Muscle of back (tissue), 13 donors: ENCODE measurements at places on chromosomes 3 and 15. TPM values are rescaled to one million over a fixed set of nuclear protein-coding genes. Genes with fewer than 3 reads are reported as not detected.

- peak; percentile 27 for DNase-seq
Measured at GRCh38 chr15:40985541-40986330, 32.5 kb downstream of the CHAC1 start.

GRCh38 chr15:89171136-89172072 is 50.0 kb downstream of the RLBP1 start:
- peak; percentile 52 for DNase-seq

DNA sequence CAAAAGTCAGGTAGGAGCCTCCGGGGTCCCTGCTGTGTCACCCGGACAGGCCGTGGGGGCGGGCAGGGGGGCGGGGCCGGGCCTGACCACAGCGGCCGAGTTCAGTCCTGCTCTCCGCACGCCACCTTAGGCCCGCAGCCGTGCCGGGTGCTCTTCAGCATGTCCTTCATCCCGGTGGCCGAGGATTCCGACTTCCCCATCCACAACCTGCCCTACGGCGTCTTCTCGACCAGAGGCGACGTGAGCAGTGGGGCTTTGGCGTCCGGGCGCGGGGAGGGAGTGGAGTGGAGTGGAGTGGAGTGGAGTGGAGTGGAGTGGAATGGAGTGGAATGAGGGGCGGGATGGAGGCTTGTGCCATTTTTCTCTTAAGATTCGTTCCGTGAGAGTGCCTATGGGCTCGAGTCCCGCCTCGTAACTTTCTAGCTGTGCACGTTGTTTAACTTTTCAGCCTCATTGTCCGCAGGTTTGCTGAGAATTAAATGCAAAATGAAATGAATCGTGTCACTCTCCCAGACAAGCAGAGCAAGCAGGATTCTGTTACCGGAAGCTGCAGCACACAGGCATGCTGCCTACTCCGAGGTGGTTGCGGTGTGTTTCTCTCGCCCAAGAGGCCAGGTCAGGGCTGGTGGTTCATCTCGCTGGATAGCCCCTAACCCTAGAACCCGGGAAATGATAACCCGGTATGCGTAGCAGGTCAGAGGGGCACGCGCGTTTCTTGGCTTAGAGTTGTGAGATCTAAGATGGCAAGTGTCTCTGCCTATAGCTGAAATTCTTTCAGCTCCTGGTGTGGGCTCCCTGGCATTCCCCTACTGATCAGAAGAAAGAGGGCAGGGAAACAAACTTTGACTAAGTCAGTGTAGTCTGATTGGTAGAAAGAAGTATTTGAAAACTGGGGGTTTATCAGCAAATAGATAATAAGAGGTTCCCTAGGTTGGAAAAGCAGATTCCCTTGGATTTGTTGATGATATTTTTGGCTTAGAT is at the start of gene FAH:
Gene FAH, plus strand, starts transcription at position 104 of the 981 bp plus-strand sequence. Its CDS starts 56 bp downstream, at position 160.
- DNase-seq: peak; percentile 19

- DNase-seq: no peak
Measured at GRCh38 chr3:34583451-34583850, 785.0 kb downstream of the PDCD6IP start.

- no peak for DNase-seq
Measured at GRCh38 chr3:45776611-45777010, 19.7 kb downstream of the SLC6A20 start.

GRCh38 chr3:79047581-79047980 is 720.2 kb downstream of the ROBO1 start:
- no peak for DNase-seq

DNA sequence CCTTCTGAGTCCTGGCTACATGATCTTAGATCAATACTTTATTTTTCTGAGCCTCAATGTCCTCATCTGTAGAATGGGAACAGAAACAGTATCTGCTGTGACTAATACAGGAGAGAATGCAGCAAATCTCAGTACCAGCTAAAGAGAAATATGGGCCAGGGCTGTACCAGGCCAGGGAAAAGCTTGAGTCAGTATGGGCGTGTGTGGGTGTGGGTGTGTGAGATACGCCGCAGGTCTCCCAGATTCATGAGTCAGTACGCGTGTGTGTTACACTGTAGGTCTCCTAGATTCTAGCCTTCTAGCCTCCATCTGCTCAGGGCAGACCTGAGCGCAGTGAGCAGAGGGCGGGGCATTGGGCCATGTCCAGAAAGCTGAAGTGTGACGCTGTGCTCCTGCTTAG is 15.2 kb downstream of the GNAI2 start:
- no peak for DNase-seq

DNA sequence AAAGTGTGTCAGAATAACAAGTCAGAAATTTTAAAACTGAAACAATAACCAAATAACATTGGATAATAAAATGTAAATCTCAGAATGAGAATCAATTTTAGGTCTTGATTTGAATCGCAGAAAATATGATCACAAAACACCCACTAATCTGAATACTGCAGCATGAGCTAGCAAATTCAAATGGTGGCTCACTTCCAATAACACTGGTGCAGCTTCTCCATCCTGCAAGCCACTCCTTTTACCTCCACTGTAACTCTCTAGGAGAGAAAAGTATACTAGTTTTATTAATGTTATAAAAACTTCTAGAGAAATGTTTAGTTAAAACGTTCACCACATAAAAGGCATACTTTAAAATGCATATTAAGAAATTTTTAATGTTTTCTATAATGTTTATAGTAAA is 30.4 kb downstream of the UBE3A start:
- DNase-seq: no peak

DNA sequence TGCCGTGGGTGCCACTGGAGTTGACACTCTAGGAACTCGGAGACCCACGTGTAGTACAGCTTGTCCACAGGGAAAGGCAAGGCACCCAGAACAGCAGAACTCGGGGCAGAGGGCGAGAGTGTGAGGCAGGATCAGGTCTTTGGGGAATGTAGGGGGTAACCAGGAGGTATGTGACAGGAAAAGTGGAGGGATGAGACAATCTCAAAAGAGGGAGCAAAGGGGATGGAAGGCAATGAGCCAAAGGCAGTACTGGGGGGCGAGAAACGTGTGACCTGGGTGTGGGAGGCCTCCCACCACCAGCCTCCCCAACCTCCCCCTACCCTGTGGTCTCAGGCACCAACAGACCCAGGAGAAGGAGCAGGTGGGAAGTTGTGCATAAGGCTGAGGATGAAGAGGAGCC is 48.9 kb downstream of the UMPS start:
- DNase-seq: no peak

DNA sequence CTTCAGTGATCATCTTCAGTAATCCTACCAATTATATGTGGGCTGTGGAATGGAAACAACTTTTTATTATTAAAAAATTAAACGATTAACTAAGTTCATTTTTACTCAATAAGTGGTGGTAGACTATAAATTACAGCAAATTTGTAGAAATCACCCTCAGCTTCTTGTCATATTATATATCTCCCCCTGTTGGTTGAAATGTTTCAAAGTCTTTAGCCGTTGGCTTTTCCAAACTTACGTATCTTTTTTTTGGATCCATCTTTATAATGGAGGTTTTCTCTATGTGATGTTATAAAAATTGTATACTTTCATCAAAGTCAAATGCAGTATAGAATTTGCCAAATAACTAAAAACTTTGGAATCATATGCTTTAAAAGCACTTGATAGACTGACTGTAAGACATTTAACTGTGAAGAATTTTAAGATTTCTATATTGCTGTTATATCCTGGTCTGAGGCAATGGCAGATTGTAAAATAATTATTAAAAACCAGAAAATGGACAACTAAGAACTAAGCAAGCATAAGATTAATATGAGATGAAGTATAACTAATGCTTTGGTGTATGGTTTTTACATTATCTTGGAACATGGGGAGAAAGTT is 44.7 kb downstream of the ATP11B start:
- DNase-seq: peak; percentile 3

DNA sequence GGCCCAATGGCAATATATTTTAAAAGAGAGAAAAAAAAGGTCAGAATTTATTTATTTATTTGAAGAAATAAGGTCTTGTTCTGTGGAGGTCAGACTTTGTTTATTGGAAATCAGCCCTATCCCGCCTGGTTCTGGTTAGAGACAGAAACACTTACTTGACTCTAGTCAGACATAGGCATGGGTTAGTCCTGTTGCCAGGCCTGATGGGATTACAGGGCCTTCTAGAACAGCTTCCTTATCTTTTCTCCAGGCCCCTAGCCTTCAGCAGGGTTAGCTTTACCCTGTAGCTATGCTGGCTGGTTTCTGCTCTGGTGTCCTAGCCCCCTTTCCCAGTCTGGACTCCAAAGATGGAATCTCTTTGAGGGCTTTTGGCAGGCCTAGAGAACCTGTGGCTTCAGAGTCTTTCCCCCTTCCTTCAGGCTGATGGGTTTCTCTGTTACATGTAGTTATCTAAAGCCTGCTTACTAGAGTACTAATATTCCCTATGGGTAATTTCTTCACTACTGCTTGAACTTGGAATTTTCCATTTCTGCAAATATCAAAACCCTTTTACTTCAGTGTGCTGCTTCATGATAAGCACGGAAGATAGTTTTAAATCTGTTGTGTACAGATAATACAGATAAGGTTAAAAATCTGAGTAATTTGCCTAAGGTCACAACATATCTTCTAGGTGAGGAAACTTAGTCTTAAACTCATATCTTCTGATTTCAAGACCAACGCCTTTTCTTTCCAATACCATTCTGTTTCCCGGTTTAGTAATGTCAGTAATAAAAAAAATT is 10.6 kb downstream of the IREB2 start:
- no peak for DNase-seq

DNA sequence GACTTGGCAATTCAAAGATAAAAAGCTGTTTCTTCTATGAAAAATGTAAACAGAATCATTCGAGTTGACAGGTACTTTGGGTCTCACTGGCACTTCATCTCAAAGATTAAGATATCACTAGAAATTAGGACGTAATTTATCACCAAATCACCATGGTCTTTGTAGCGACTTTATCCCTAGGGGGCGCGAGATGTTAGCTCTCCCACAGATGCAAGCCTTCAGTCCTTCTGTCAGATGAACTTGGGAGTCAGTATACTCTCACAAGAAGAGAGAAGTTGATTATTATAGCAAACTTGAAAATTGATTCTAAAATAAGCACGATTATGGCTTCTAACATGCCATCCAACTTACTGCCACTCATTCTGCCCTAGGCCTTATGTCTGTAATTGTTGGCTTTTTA is 150.3 kb downstream of the ALCAM start:
- DNase-seq: no peak

- no peak for DNase-seq
Measured at GRCh38 chr3:72675243-72675642, 173.0 kb downstream of the SHQ1 start.

- DNase-seq: peak; percentile 7
Measured at GRCh38 chr15:76576523-76577279, 240.1 kb downstream of the ISL2 start.

SRPRB gene
- 37.2 TPM for polyA plus RNA-seq

GP5 gene
- 0.22 TPM for polyA plus RNA-seq

LYZL4 gene
- polyA plus RNA-seq: not detected

SUCNR1 gene
- 0.05 TPM for polyA plus RNA-seq

GOLGA8K gene
- 0.77 TPM for polyA plus RNA-seq

PLSCR4 gene
- polyA plus RNA-seq: 18.7 TPM
